ENCODE measurements at places on chromosomes 3 and 15.
A peak's percentile ranks its signal among the peaks of the same experiment; 100 is the strongest.

DNA sequence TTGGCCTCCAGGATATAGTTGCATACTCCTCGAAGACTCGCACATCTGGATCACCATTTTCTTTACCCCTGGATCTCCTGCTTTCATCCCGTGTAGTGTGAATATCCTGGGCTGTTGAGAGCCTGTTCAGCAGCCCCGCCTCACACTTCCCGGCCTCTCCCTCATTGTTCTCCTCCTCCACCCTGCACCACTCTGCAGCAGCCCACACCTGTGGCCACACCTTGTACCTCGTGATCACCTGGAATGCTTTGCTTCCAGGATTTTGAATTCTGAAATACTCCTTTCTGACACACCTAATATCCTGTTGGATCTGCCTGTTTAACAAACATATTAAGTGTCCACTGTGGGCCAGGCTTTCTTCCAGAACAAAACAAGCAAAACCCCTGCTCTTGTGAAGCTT is 14.4 kb downstream of the ABHD17C start:
- DNase-seq = no peak

GRCh38 chr3:125402639-125403038 is 27.5 kb upstream of the ZNF148 start:
- DNase-seq = no peak

GRCh38 chr15:39406485-39406884 is 174.4 kb upstream of the THBS1 start:
- no peak for DNase-seq

GRCh38 chr3:14719006-14719405 is 44.1 kb downstream of the C3orf20 start:
- DNase-seq = no peak

GRCh38 chr3:155747286-155747945 is 2.5 kb upstream of the PLCH1 start:
- no peak for DNase-seq

DNA sequence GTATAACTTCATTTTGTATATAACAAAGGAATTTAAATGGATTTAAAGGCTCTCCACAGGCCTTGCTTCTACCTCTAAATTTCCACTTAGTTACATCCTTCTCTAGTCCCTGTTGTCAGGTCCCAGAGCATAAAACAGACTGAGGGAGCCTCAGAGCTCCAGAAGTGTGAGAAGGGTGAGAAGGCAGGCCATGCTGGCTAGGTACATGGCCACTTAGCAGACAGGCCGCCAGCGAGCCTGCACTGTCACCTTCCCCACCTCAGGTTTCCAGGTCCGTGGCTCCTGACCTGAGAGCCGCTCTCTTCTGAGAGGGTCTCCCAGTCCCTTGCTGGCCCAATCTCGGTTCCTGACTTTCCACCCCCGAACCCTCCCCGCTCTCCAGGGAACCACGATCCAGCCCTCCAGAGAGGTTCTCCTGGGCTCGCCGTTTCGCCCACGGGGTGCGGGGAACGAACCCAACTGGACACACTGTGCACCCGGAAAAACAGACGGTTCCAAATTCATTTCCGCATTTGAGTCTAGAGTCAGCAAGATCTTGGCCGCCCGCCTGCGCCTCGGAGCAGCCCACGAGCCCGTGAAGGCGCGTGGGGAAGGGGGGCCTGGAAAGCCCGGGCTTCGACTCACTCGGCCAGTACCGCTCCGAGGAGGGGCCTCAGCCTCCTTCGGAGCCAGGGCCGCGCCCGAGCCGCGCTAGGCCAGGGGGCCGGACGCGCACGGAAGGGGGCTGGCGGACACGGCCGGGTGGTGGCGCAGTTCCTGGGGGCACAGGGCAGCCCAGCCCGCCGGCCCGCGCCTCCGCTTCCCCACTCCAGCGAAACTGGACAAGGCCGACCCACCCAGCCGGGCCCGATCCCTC is 16.7 kb upstream of the SOX2 start:
- DNase-seq = no peak

- DNase-seq = no peak
These were observed 243.1 kb downstream of the GABRG3 start for GRCh38 chr15:27214032-27214431.

DNA sequence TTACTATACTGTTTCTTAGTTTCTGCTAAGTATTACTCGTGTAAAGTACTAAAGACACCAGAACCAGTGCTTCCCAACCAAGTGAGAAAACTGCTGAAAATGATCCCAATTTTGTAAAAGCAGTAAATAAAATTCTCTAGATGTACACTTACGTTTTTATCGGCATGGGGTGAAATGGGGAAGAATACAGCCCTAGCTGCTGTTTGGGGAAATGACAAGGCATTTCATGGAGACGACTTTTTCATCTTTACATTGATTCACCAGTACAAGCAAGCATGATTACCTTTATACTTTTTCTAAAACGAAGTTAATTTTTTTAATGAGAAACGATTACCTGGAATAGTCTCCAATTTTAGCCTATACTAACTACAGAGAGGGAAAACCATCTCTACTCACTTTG is 1.4 kb downstream of the PSMD6 start:
- no peak for DNase-seq

DNA sequence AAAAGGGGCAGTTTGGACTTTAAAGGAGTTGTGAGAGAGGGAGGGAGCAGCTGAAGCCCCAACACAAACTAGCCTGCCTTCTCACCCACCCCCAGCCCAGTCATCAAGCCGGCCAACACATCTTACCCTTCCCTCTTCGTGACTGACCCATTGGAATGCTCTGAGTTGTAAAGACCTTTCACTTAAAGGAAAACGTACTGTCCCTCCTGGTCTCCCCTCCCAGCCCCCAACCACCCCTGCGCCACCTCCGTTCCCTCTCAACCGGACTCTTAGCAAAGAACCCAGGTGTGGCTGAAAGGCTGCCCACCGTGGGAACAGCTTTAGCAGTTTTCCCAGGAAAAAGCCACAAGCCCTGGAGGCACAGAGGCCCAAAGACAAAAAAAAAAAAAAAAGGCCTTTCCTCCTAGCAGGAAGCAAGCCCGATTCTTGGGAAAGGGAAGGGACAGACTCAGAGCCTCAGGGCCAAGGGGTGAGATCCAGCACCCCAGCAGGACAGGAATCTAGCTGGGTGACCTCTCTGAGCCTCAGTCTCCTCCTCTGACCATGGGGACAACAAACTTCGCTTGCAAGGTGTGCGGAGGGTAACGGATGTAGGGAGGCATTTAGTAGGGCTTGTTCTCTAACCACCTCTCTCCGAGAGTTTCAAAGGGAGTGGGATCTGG is 2.4 kb downstream of the CYP11A1 start:
- DNase-seq = no peak

DNA sequence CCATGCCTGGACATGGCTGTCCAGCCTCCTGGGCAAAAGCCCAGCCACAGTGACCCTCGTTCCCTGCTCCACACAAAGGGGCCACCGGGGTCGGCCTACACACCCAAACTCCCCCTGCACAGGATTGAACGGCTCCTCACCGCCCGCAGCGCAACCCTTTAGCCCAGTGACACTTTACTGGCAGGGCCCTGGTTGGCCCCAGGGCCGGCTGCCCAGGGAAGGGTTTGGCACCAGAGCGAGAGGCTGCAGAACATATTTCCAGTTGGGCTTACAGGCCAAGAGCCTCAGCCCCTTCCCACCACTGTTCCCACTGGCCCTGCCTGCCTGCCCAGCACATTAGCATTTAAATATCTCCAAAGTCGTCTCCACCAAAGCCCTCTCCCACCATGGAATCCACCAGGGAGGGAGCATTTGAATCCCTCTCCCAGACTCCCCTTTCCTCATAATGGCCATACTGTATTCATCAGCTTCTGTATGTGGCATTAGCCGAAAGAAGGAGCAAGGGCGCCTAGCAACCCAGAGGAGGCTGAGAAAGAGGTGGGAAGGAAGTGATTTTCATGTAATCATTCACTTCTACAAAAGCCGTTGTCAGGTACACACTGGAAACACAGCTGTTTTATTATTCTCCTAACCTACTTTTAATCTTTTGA is 85.4 kb downstream of the SLC6A11 start:
- DNase-seq = no peak

- no peak for DNase-seq
These were observed 276.6 kb upstream of the TPM1 start for GRCh38 chr15:62765916-62766315.

GRCh38 chr15:61651267-61651666 is 409.0 kb downstream of the VPS13C start:
- DNase-seq = no peak

DNA sequence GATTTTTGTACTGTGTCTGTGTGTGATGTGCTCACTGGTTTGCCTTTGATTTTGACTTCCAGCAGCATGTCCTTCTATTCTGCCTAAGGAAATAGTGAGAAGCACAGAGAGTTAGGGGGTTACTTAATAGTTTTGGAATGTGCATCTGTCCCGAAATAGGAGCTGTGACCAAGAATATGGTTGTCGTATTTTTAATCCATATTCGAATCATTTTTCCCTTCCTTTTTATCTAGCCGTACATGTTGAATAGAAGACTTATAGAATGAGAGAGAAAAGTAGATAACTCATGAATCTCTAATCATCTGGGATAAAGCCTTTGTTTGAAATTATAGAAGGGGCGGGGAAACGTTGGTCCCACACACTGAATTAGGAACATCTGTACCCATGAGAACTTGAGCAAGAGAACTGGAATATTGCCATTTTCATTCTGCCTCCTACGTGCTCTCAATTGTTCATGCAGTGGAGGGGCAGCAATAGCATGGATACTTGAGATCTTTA is 23.6 kb downstream of the CRTC3 start:
- no peak for DNase-seq

DNA sequence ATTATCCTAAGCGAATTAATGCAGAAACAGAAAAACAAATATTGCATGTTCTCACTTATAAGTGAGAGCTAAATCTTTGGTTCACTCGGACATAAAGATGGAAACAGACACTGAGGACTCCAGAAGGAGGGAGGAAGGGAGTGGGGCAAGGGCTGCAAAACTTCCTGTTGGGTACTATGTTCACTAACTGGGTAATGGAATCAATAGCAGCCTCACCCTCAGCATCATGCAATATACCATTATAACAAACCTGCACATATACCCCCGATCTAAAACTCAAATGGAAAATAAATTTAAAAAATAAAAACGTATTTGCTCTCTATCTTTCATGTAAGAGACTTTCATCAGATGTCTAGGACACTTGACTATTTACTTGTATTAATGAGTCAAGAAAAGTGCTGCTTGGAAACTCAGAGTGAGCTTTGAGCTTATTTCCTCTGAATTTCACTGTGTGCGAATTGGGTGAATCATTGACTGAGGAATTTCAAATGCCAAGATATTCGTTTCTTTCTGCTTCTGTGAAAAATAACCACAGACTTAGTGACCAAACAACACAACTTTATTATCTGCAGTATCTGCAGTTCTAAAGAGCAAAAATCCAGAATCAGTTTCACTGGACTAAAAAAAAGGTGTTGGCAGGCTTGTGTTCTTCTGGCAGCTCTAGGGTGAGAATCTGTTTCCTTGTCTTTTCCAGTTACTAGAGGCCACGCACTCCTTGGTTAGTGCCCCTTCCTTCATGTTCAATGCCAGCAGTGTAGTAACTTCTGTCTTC is 18.4 kb downstream of the TM4SF18 start:
- DNase-seq = peak; percentile 53

GRCh38 chr15:76968306-76968705 is 26.6 kb upstream of the PSTPIP1 start:
- peak; percentile 2 for DNase-seq

DNA sequence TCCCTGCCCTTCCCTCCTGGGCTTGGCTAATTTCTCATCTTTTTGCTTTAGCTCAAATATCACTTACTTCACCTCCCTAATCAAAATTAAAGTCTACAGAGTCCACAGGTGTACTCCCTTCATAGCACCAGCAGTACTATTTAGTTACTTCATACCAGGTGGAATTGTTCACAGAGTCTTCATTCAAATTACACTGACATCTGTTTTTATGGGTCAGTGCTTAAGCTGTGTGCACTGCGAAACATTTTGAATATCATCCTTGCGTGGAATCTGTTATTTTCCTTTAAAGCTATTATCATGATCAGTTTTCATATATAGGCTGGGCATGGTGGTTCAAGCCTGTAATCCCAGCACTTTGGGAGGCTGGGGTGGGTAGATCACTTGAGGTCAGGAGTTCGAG is 2.7 kb upstream of the SERF2 start:
- no peak for DNase-seq

DNA sequence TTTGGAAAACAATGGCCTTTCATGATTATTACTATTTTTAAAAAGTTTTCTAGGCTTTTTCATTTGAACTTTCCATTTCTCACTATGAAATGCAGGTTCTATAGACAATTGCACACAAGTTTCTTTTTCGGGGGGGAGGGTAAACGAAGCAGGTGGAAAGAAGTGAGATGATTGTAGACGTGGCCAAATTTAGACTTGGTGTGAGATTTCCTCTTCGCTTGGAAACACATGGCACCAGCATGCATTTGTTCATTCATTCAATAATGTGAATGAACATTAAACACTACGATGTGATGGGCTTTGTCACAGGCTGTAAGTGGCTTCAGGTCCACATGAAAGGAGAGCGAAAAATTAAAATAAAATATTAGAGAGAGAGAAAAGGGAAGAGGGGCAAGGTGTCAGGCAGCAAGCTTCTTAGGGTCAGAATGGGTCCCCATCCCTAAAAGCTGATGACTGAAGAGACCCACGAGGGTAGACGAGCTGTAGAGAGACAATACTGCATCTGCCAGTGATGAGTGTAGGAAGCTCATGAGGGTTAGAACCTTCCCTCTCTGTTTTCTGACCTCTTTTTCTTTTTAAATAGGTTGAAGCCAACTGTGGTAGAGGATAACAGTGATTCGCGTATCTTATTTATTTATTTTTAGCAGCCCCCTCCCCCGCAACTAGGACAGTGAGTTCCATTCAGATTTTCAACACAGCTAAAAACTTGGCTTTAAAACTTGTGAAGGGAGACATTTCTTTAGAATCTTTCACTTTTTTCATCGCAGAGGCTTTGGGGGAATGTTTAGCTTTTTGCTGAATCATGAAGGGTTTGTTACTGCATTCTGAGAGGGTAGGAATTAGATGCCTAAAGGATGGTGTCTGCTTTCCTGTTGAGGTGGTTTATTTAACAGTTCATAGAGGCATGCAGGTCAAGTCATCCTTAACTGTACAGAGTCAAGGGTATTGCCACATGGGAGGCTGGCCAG is 36.2 kb downstream of the GAP43 start:
- DNase-seq = no peak

DNA sequence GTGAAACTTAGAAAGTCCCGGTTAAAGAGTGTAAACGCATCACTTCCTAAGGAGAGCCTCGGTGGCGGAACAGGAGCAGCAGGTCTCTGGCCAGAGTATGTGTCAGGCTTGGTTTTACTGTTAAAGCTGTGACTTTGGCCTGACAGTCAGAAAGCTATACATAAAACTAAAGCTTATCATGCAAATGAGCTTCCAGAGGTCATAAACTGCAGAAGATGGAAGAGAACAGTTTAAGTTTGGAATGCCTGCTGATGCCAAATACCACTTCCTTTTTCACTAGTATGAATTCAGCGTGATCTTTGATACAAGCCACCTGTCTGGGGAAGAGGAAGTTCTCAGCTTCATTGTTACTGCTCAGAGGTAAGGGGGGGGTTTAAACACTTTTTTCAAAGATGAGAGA is 125.1 kb upstream of the CTDSPL start:
- no peak for DNase-seq

DNA sequence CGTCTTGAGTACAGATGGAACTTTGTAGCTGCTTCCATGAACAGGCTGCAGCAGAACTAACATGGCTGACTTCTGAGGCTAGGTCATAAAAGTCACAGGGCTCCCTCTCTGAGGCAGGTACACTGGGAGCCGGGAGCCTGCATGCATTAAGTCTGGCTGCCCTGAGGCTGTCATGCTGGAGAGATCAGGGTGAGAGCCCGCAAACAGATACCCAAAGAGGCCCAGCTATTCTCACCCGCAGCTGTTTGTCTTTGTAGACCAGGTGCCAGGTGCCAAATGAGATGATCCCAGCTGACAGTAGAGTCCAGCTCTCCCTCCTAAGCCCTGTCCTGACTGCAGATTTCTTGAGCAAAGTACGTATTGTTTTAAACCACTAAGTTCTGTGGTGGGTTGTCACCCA is 8.6 kb upstream of the SLCO3A1 start:
- no peak for DNase-seq
